ENCODE measurements at places on chromosomes 6 and 20. TPM values are rescaled to one million over a fixed set of nuclear protein-coding genes. Genes with fewer than 3 reads are reported as not detected.

SOX4 gene
- 61.5 TPM for total RNA-seq

RSPO3 gene
- 26.9 TPM for total RNA-seq

CRYBG1 gene
- total RNA-seq: 3.7 TPM

TMEM200A gene
- total RNA-seq: 71.4 TPM

ABHD16B gene
- total RNA-seq: not detected

LY6G6F gene
- total RNA-seq: not detected

YTHDF1 gene
- total RNA-seq: 11.9 TPM

PRRT1 gene
- total RNA-seq: 0.12 TPM

ZHX3 gene
- total RNA-seq: 10.3 TPM

SAMD5 gene
- total RNA-seq: 0.08 TPM

SLC4A11 gene
- 1.2 TPM for total RNA-seq

OSTM1 gene
- total RNA-seq: 13.1 TPM

NOX3 gene
- total RNA-seq: not detected

FERMT1 gene
- 1.3 TPM for total RNA-seq

ULBP3 gene
- total RNA-seq: 5.0 TPM

CLPSL2 gene
- total RNA-seq: not detected

EPPIN gene
- total RNA-seq: not detected

SNAP91 gene
- total RNA-seq: under 0.01 TPM

LATS1 gene
- 2.9 TPM for total RNA-seq

GHRH gene
- total RNA-seq: not detected

OXT gene
- total RNA-seq: not detected

FOXA2 gene
- total RNA-seq: not detected

PSORS1C2 gene
- total RNA-seq: not detected

CFAP206 gene
- total RNA-seq: 0.23 TPM

GJA10 gene
- not detected for total RNA-seq

PPIL6 gene
- total RNA-seq: 2.1 TPM

FOXC1 gene
- 0.59 TPM for total RNA-seq

GTSF1L gene
- total RNA-seq: not detected

HRH3 gene
- total RNA-seq: not detected

HLA-DRB1 gene
- total RNA-seq: not detected

ULBP1 gene
- not detected for total RNA-seq

OR2H1 gene
- total RNA-seq: not detected

FKBP5 gene
- 4.7 TPM for total RNA-seq

LPIN3 gene
- 4.0 TPM for total RNA-seq

FAM217A gene
- total RNA-seq: not detected

LINC00237 gene
- total RNA-seq: not detected

GMEB2 gene
- 6.8 TPM for total RNA-seq

TRAPPC3L gene
- not detected for total RNA-seq

OR2H2 gene
- not detected for total RNA-seq

PROCR gene
- total RNA-seq: 106 TPM

TMEM74B gene
- total RNA-seq: not detected

ATG5 gene
- 39.5 TPM for total RNA-seq

LY6G5B gene
- 2.2 TPM for total RNA-seq

PRSS35 gene
- total RNA-seq: 1.9 TPM

MMP24 gene
- total RNA-seq: 0.23 TPM

OSBPL2 gene
- 38.6 TPM for total RNA-seq

All from smooth muscle cell of the coronary artery (primary cell).